HFFc6 (cell line): ENCODE measurements at places on chromosomes 3 and 15.

- no peak for DNase-seq
Measured at GRCh38 chr3:147425388-147425850, 16.3 kb downstream of the ZIC1 start.

- DNase-seq = no peak
Measured at GRCh38 chr15:38427380-38427779, 26.5 kb upstream of the FAM98B start.

DNA sequence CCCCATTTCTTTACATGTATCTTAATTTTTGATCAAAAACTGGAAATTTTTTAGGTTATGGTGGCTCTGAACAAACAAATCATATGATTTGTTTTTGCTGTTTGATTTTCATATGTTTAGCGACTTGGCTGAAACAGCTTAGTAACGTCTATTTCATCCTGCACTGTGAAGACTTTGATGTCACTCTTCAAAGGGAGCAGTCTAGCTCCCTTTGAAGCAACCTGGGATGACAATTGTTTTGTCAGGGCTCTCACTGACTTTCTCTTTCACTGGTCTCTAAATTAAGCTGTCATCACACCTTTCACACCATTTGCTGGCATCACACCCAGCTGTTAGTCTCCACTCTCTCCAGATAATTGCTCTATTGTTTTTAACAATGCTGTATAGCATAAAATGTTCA is 896.9 kb downstream of the IGSF11 start:
- DNase-seq = no peak

DNA sequence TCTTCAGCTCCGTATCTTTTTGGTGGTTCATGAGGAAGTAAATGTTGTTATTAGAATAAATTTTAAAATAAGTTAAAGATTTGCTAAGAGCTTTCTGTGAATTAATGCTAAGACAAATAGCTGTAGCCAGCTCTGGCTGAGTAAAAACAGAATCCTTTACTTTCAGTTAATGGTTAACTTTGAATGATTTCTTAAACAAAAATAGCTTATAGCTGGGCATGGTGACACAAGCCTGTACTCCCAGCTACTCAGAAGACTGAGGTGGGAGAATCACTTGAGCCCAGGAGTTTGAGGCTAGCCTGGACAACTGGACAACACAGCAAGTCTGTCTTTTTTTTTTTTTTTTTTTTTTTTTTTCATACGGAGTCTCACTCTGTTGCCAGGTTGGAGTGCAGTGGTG is 25.0 kb downstream of the TCAIM start:
- DNase-seq = no peak

DNA sequence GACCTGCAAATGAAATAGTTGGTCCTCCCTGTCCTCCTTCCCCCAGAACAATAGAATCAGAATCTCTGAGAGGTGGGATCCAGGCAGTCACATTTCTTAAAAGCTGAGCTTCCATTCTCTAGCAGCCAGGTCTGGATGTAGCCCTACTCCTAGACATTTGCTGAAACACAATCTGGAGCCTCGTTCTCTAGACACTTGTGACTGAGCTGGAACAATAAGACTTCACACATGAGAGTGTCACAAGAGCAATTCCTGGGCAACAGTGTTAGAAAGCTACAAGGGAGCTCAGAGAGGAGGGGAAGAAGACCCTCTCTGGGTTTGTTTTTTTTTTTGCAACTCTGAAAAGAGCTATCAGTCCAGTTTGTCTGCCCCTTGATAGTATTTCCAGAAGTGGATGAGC is 14.5 kb downstream of the CORO2B start:
- DNase-seq = no peak

DNA sequence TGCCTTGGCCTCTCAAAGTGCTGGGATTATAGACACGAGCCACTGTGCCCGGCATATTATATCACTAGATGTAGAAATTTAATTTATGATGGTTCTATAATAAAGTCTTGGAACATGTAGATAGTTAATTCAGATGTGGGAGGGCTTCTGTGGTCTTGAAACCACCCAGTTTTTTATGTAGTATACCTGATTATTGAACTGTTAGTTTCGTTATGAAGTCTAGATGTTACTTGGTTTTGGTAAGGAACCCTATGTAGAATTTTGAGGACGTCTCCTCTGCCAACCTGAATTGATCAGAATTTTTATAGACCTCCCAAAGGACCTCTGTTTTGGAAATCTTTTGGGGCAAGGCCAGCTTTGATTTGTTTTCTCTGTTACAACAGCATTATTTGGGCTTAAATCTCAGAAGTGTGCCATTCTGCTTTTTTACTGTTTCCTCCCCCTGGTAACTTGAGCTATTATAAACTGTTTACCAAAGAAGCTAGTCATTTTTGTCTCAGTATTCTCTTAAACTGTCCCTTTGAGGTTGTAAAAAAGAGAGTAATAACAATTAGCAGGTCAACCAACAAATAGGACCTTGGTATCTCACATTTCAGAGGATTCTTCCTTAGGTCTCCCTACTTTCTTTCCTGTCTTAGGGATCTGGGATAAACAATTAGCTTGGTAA is 20.8 kb downstream of the AKAP13 start:
- no peak for DNase-seq

GRCh38 chr3:192351441-192351840 is 375.9 kb downstream of the FGF12 start:
- no peak for DNase-seq

- no peak for DNase-seq
Measured at GRCh38 chr3:189361103-189361835, 189.5 kb downstream of the TPRG1 start.

- DNase-seq = no peak
Measured at GRCh38 chr3:116057400-116058006, 387.8 kb downstream of the LSAMP start.

GRCh38 chr3:183013856-183014255 is 33.5 kb upstream of the DCUN1D1 start:
- no peak for DNase-seq

DNA sequence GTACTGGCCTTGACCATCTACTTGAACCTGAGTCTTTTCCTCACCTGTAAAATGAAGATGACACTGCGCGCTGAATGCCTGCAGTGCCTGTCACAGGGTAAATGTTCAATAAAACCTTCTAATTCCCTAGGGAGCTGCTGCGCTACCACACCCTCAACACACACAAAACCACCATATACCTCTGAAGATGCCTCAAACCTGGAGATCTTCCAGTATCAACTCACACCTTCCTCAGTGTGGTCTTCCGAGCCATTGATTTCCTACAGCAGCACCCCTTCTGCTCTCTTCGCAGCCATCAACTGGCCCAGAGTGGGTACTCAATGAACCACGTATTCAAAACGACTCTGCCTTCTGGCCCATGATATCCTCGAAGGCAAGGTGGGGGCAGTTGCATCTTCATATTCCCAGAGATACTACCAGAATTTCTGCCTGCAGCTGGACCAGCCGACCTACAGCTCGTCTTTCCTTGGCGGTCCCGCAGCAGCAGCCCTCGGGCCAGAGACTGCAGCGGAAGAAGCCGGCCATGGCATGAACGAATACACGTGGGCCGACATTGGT is 695 bp downstream of the RPL32 start:
- DNase-seq = no peak

DNA sequence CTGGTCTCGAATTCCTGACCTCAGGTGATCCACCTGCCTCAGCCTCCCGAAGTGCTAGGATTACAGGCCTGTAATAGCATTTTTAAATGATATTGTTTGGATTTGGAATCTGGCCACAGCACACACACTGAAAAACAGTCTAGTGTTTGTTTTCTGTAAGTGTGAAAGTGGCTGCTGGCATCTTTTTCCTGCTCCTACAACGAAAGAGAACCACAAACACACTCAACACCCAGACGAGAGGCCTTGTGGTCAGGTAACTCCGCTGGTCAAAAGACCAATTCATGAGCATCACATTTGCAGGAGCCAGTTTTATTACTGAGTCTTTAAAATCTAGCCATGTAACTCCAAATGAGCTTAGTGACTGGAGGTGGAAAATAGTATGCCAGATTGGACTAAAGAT is 50.2 kb downstream of the IMPG2 start:
- DNase-seq = no peak

GRCh38 chr3:148758303-148758884 is 60.7 kb downstream of the AGTR1 start:
- no peak for DNase-seq

- DNase-seq = no peak
Measured at GRCh38 chr3:98657457-98657856, 64.0 kb upstream of the CPOX start.

GRCh38 chr15:79066391-79067071 is 24.0 kb downstream of the RASGRF1 start:
- no peak for DNase-seq

DNA sequence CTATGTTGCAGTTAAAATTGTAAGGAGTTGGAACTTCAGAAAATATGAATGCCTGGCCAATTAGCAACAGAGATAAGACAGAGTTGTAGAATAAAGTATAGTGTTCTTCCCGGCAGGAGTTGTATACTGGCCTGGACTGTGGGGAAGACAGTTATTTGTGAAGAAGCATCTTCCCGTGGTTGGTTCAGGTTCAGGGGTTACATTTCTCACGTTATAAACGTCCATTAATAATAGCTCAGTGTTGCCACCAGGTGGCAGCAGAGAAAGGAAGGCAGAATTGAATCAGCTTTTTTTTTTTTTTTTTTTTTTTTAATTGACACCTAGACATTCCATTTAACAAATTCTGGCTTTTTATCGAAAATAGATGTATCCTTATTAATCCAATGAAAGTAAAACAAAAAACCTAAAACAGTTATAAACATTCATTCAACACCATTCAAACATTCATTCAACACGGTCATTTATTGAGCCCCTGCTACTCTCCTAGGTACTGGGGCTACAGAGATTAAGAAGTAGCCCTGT is 66.4 kb upstream of the NR2E3 start:
- peak; percentile 46 for DNase-seq

DNA sequence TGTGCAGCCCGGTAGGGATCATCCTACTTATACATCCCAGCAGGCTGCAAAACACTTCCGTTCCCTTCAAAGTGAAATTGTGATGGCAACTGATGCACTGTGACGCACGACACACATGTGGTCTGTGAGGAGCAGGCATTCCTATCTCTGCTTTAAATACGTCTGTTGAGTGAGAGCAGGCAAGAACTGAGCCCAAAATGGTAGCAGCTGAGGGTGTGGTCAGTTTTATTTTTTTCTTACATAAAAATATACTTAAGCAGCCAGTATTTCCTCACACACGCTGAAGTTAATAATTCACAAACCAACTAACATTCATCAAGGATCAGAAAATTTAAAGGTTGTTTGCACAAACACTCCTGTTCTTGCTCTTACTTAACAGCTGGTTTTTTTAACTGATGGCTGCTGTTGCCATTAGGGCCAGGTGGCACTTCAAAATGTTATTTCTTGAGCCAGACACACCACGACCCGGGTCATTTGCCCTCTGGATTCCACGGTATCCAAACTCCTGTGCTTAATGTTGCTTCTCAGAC is 23.9 kb downstream of the LRIG1 start:
- no peak for DNase-seq

DNA sequence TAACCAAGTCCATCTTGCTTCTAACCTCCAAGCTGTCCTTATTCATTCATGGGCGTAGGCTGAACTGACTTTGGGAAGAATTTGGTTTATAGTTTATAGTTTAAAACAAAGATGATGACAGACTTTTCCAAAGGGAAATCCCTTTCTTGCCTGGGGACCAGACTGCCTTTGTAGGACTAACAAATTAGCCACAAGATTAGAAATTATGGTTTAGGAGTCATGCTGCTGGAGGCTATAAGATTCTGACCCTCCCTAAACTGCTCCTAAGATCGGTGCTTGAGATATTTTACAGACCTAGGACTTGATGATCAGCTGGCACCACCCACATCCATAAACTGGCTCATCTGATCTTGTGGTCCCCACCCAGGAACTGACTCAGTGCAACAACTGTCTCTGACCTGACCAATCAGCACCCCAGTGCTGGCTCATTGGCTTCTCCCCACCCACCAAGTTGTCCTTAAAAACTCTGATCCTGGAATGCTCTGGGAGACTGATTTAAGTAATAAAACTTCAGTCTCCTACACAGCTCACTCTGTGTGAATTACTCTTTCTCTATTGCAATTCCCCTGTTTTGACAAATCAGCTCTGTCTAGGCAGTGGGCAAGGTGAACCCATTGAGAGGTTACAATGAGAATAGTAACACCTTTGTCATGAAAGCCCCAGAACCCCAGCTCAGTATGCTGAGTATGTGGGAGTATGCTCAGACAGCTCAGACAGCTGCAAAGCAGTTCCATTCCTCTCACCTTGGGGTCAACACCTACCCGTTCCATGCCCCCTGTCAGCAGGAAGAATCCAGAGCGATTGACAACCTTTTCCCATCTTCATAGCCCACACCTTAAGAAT is 51.6 kb upstream of the C15orf39 start:
- DNase-seq = peak; percentile 96

GRCh38 chr15:60396958-60397771 is 621 bp downstream of the ANXA2 start:
- peak; percentile 72 for DNase-seq

- DNase-seq = no peak
Measured at GRCh38 chr3:142444343-142444742, 3.5 kb downstream of the XRN1 start.

DNA sequence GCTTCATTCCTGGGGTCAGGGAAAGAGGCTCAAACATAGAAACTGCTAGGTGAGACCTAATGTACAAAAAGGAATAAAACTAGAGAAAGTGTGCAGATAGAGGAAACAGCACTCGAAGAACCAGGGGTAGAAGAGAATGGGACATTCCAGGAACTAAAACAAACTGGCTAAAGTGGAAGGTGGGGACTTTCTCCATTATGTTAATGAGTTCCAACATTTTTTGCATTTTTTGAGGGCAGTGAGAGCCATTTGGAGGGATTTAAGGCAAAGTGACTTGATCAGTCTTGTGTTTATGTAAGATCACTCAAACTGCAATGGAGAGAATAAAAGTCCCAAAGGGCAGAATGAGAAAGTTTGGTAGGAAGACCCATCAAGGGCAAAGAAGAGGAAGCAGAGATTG is 20.6 kb upstream of the SLC4A7 start:
- DNase-seq = no peak

GRCh38 chr15:63288778-63289378 is 11.5 kb downstream of the APH1B start:
- DNase-seq = peak; percentile 55

DNA sequence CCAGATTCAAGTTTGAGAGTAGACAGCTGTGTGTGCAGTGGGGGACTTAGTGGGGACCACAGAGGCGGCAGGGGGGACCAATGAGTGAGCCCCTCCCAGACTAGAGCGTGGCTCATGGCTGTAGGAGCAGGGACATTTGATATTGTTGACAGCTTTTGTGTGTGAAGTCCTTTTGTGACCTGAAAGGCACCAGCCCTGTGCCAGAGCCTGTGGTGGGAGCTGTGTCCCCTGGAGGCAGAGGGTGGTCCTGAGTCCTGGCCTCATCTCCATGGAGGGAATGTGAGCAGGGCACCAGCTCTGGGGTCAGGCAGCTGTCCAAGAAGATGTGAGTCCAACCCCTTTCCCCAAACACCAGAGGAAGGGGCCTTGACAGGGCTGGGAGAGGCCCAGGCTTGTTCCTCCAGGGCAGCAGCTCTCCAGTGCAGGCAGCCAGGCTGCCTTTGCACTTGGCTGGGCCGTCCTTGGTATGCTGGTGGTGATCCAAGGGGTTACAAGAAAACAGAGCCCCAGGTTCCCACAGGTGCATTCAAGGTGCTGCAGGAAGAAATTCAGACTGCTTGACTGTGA is 10.1 kb upstream of the C3orf22 start:
- no peak for DNase-seq
